Activated CD8-positive, alpha-beta T cell treated with anti-CD3 and anti-CD28 coated beads, Interleukin-2, amount 10 ng/mL, durations not matched to agents 7 days and 5 days (primary cell): ENCODE measurements at places on chromosomes 12 and 14. TPM values are rescaled to one million over a fixed set of nuclear protein-coding genes. Genes with fewer than 3 reads are reported as not detected.

Gene KLRG1
- total RNA-seq = 4.3 TPM

Gene PRR4
- 2.9 TPM for total RNA-seq

Gene KRT3
- total RNA-seq = not detected

Gene SDR9C7
- not detected for total RNA-seq

Gene RNASE1
- not detected for total RNA-seq

DNA sequence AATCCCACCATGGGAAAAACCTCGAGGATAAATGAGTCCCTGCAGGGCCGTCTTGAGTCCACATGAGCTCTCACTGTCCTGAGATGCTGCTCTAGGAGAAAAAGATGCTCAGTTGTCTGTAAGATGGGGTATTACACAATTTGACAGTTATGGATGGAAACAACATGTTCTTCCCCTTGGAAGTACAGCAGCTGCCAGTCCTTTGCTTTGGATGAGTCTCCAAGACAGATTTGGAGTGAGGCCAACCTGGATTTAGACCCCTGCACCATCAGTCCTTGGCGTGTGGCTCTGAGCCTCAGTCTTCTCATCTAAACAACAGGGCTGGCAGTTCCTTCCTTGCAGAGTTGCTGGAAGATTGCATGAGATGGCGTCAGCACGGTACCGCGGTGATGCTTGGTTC lies 309.1 kb upstream of the FKBP4 start:
- no peak overlapping the region for H3K27ac ChIP-seq
- DNase-seq = no peak
- H3K36me3 ChIP-seq = no peaks in the 10 kb centered on the region
- no peaks in the 10 kb centered on the region for H3K4me1 ChIP-seq
- H3K27me3 ChIP-seq = peaks cover 3% of the 10 kb centered on the region
- H3K4me3 ChIP-seq = no peak overlapping the region

- no peak for DNase-seq
- no peaks in the 10 kb centered on the region for H3K36me3 ChIP-seq
- H3K27me3 ChIP-seq = no peaks in the 10 kb centered on the region
- H3K4me3 ChIP-seq = no peak overlapping the region
- H3K27ac ChIP-seq = no peak overlapping the region
- H3K4me1 ChIP-seq = no peaks in the 10 kb centered on the region
These were observed 3.7 kb upstream of the TMPRSS12 start for GRCh38 chr12:50839042-50839441.

- DNase-seq = no peak
- H3K4me3 ChIP-seq = no peak overlapping the region
- peaks cover 66% of the 10 kb centered on the region for H3K36me3 ChIP-seq
- H3K4me1 ChIP-seq = peaks cover 88% of the 10 kb centered on the region
- no peaks in the 10 kb centered on the region for H3K27me3 ChIP-seq
These were observed 50.9 kb downstream of the CHST11 start for GRCh38 chr12:104507672-104508071.

GRCh38 chr12:11767798-11768197 lies 118.3 kb downstream of the ETV6 start:
- peaks cover 60% of the 10 kb centered on the region for H3K4me1 ChIP-seq
- no peak overlapping the region for H3K27ac ChIP-seq
- no peak for DNase-seq
- H3K4me3 ChIP-seq = no peak overlapping the region

- H3K4me3 ChIP-seq = no peak overlapping the region
- no peak for DNase-seq
- peaks cover 3% of the 10 kb centered on the region for H3K27me3 ChIP-seq
- no peaks in the 10 kb centered on the region for H3K36me3 ChIP-seq
These were observed 11.3 kb downstream of the ACOT6 start for GRCh38 chr14:73623504-73624054.

DNA sequence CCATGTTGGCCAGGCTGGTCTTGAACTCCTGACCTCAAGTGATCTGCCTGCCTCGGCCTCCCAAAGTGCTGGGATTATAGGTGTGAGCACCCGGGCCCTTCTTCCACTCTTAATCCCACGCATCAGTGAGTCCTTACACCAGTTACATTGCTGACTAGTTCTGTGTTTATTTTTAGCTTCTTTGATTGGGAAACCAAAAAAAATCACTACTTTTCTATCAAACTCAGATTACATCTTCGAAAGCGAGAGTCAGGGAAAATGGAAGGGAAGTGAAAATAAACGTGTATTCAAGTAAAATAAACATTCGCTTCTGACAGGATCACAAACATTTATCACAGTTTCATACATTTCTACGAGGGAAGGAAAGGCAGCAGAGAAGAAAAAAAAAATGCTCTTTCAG lies 32.2 kb downstream of the FGD6 start:
- no peak for DNase-seq
- H3K27ac ChIP-seq = no peak overlapping the region
- no peaks in the 10 kb centered on the region for H3K27me3 ChIP-seq
- no peaks in the 10 kb centered on the region for H3K4me1 ChIP-seq
- no peaks in the 10 kb centered on the region for H3K36me3 ChIP-seq
